ENCODE measurements at places on chromosomes 13 and 19.

DNA sequence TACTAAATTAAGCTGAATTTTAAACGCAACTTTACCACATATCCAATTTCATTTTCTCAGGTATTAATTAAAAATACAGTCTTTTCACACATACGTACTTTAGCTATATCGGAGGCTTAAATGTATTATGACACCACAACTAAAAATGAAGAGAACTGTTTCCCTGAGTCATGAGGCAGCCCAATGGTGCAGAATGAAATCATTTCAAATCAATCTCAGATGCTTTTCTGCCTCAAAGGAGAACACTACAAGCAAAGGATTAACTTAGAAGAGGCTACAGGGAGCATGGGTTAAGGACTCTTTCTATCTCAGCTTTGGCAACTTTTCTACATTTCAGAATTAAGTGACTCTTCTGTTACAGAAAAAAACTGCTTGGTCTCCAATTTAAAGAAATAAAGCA lies 516.3 kb upstream of the HTR2A start:
- no peak for DNase-seq

GRCh38 chr13:49213997-49214916 lies 5.9 kb upstream of the MLNR start:
- no peak for DNase-seq

- no peak for DNase-seq
These were observed 17.3 kb upstream of the DCLK1 start for GRCh38 chr13:36148446-36148845.

DNA sequence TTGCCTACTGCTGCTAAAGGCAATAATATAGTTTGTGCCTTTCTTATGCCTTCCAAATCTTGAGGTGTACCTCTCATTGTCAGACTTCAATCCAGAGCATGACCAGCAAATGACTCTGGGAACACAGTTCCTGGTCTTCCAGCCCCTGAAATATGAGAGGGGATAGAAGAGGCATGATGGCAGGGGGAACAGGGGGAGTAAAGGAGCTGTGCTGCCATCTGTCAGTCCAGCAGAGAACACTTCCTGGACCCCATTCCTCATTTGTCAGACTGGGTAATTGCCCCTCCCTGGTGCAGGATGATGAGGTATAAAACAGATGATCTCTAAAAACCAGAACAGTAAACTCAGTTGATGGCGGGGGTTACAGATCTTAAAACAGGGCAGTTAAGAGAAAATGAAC lies 618.7 kb downstream of the DIAPH3 start:
- no peak for DNase-seq

GRCh38 chr13:107234319-107235073 lies 666.6 kb upstream of the ARGLU1 start:
- DNase-seq: no peak

DNA sequence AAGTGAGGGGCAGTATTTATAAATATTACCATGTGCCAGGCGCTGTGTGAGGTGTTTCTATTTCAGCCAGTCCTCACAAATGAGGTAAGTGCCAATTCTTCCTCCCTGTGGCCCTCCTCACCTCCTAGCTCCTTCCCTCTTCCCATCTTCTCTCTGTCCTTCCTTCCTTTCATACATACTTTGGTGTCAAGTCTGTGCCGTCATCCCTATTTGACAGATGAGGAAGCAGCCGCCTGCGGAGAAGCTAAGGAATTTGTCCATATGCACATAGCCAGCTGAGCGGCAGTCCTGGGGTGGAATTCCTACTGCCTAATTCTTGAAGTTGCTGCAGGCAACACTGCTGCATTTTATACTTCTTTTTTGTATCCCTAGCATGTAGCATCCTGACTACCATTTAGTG lies 150.8 kb downstream of the B3GLCT start:
- DNase-seq: no peak

GRCh38 chr19:11377237-11377636 lies 2.8 kb downstream of the SWSAP1 start:
- DNase-seq: peak; percentile 81

DNA sequence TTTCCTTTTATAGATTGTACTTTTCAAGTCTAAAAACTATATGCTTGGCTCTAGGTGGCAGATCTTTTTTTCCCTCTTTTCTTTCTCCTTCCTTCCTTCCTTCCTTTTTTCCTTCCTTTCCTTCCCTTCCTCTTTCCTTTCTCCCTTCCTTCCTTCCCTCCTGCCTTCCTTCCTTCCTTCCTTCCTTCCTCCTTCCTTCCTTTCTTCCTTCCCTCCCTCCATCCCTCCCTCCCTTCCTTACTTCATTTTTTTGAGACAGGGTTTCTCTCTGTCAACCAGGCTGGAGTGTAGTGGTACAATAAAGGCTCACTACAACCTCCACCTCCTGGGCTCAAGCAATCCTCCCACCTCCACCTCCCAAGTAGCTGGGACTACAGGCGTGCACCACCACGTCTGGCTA lies 48.1 kb downstream of the F2RL3 start:
- no peak for DNase-seq

DNA sequence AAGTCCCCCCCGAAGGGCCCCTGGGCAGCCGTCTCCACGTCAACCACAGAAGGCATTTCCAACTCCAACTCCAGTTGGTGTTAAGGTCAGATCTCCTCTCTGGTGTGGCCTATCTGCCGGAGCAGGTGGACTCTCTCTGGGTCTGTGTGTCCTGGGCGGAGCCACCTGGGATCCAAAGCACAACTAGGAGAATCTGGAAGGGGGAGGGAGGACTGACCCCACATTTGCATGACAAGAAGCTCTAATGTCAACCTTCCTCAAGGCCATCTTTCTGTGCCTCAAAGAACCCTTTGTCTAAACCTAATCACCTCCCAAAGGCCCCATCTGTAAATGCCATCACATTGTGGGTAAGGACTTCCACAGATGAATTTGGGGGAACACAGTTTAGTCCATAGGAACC lies 381.5 kb downstream of the UQCRFS1 start:
- no peak for DNase-seq

DNA sequence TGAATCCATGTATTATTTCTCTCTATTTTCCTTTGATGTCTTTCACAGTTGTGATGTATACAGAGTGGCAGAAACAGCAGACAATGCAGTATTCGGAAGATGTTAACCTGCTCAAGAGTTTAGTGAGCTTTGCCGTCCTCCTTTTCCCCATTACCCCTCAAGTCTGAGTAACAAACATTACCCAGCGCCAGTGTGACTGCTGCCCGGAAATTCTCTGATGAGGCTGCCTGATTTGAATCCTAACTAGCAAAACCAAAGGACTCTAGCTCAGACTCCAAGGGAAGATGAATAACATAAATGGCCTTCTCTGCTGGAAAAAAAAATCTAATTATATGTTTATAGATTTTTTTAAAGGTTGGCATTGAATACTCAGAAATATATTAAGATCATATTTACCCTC lies 247.3 kb upstream of the SOX21 start:
- no peak for DNase-seq

- DNase-seq: no peak
These were observed 110.2 kb upstream of the DOCK9 start for GRCh38 chr13:99087954-99088491.

GRCh38 chr19:33235269-33235995 lies 9.8 kb upstream of the SLC7A10 start:
- peak; percentile 24 for DNase-seq

DNA sequence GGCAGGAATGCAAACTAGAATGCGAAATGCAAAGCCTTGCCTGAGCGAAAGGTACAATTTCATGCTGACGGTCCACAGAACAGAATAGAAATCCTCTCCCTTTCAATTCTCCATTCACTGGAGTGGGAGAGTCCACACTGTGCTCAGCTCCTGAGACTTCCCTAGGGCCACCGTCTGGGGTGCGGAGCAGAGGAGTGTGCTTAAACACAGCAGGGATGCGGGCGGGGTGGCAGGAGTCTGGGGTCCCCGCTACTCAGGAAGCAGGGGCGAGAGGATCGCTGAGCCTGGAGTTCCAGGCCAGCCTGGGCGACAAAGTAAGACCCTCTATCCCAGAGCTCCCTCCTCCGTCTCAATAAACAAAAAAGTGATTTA lies 552 bp upstream of the ZNF816 start:
- DNase-seq: no peak

DNA sequence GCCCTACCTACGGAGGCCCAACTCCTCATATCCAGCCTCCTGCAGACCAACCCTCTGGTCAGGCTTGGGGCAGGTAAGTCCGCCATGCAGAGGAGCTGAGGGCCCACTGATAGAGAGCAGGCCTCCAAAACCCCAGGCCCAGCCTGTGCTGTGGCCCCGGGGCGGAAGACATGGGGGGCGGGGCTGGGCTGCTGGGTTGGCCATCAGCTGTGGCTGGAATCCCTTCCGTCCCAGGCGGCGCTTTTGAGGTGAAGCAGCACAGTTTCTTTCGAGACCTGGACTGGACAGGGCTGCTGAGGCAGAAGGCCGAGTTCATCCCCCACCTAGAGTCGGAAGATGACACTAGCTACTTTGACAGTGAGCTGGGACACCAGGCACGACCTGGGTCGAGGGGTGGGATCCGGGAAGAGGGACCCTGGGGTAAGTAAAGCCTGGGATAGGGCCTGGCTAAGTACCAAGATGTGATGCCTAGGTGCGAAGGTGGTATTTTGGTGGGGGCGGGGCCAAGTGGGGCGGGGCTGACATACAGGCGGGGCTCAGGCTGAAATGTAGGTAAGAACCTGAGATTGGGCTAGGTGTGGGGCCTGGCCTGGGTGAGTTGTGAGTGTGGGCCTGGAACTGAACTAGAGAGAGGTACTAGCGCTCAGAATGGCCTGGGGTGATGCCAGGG lies 15.4 kb downstream of the DNASE2 start:
- no peak for DNase-seq

GRCh38 chr19:14517840-14518505 lies at the start of gene DNAJB1:
TSS of gene DNAJB1 (minus strand) at chr19:14518397. CDS start at chr19:14518349, 48 bp downstream.
- peak; percentile 89 for DNase-seq

DNA sequence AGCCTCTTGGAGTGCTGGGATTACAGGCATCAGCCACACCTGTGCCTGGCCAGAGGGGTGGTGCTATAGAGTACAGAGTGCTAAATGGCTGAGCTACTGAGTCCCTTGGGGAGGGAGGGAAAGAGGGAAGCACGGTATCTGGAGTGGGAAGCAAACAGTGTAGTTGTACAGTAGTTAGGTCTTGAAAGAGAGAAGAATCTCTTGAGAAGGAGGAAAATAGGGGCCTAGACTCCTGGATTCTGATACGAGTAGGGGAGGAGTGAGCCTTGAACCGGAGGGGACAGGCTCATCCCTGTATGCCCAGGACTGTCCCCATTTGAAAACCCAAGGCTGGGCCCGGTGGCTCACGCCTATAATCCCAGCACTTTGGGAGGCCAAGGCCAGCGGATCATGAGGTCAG lies 5.1 kb downstream of the MYADM start:
- no peak for DNase-seq
